Spinal cord (tissue), 10 donors: ENCODE measurements at places on chromosomes 4 and X. TPM values are rescaled to one million over a fixed set of nuclear protein-coding genes. Genes with fewer than 3 reads are reported as not detected.

- no peak for DNase-seq
Observed at GRCh38 chr4:960140-960635, 13.2 kb downstream of the DGKQ start.

GRCh38 chrX:19718642-19719041 lies 168.8 kb downstream of the SH3KBP1 start:
- no peak for DNase-seq

DNA sequence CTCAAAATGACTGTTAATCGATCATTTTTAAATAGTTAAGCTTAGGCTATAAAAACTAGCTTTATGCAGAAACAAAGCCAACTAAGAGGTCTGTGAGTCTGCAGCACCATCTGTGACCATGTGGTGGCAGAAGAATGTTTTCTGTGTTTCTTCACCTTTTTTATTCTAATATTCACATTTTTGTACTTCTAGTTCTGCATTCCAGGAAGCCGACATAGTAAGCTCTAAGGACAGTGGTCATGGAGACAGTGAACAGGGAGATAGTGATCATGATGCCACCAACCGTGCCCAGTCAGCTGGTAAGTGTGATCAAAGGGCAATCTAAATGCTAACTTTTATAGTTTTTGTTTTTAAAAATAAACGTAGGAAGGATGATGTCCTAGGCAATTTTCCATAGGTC lies 5.6 kb downstream of the PCDH10 start:
- no peak for DNase-seq

DNA sequence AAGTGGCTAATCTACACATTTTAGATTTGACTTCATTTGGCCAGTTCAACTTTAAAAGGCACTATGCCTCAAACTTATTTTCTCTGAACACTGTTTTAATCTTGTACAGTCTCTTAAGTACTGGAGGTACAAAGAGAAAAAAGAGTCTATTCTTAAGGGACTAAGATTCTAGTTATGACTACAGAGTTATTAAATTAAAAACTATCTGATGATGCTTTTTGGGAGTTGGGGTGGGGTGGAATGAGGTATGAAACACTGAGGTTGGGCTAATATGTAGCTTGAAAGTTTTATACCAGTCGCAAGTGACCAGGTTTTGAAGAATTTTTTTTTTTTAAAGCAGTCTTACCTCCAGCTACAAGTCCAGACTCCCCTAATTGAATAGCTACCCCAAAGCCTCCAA lies 17.7 kb upstream of the GPR34 start:
- no peak for DNase-seq

TACC3 gene
- total RNA-seq, result 10.5 TPM

PAGE2B gene
- total RNA-seq, result 0.33 TPM

TRPC5OS gene
- 0.10 TPM for total RNA-seq

GRCh38 chr4:154019811-154020210 lies 230.9 kb upstream of the SFRP2 start:
- DNase-seq, result no peak

HTN1 gene
- not detected for total RNA-seq

DNA sequence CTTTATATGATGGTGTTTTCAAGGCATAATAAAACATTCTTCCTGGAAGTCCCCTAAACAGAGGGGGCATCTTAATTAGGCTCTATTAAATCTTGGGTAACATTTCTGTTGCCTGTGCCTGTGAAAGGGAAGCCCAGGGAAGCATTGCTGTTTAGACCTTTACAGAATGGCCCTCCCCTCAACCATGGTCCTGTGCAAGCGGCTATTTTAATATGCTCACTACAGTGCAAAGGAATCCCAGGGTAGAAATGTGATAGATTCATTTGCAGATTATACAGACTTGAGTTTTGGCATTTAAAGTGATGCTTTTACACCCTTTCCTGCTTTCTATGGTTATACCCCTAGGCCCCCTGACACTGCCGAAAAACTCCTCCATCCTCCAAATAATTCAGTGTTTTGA lies 65.3 kb downstream of the CLCN5 start:
- no peak for DNase-seq

GRCh38 chr4:178480881-178481280 lies 1038.6 kb upstream of the AGA start:
- no peak for DNase-seq

DNA sequence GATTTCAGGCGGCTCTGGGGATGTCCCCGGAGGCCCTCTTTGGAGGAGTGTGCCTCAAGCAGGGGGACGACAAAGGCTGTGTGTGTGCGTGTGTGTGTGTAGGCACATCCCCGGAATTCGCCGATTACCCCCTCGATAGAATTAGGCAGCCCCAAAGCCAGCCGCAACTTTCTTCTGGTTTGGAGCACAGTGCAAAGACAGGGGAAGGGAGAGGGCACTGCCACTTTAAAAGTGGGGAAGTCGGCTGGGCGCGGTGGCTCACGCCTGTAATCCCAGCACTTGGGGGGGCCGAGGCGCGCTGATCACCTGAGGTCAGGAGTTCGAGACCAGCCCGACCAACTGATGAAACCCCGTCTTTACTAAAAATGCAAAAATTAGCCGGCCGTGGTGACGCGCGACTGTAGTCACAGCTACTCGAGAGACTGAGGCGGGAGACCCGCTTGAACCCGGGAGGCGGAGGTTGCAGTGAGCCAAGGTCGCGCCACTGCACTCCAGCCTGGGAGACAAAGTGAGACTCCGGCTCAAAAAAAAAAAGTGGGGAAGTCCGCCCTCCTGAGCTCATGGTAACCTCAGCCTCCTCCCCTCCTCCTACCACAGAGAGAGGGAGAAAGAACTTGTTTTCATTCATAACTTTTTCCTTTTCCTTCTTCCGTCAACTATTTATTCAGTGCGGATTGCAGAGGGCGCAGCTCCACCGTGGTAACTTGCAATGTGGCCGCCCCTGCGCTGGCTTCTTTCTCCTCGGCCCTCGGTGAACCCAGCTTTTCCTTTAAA lies 2.4 kb downstream of the SPRY1 start:
- no peak for DNase-seq

NLGN4X gene
- 17.5 TPM for total RNA-seq

DNA sequence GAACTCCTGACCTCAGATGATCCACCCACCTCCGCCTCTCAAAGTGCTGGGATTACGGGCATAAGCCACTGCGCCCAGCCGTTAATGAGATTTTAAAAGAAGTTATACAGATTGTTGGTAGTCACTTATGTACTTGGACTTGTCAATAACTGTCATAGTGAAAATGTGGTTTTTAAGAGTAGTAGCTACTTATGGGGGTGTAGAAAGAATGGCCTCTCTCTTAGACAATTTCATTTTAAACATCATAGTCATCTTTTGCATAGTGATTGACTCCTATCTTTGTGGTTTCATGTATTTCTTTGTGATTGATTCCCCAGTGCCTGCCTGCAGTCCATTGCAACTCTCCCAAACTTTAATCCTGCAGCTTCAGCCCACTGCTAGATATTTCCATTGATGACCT lies 17.4 kb downstream of the FAM199X start:
- no peak for DNase-seq

NOX1 gene
- not detected for total RNA-seq

MAGEA10 gene
- not detected for total RNA-seq

- no peak for DNase-seq
Observed at GRCh38 chr4:127985989-127986388, 20.8 kb downstream of the ABHD18 start.

DCX gene
- total RNA-seq, result 33.4 TPM

GRCh38 chr4:124104628-124105027 lies 607.9 kb downstream of the ANKRD50 start:
- no peak for DNase-seq

STK32B gene
- 12.6 TPM for total RNA-seq

DNA sequence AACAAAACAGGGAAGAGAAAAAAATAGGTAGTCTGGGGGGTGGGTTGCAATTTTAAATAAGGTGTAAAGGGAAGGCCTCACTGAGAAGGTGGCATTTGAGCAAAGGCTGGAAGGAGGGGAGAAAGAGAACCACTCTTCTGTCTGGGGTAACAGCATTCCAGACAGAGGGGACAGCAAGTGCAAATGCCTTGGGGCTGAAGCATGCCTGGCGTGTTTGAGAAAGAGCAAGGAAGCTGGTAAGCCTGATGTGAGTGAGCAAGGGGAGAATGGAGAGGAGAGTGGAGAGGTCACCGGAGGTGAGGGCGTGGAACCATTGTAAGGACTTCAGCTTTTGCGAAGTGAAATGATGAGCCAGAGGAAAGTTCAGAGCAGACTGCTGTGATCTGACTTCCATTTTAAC lies 19.7 kb upstream of the DOCK11 start:
- DNase-seq, result no peak

DNA sequence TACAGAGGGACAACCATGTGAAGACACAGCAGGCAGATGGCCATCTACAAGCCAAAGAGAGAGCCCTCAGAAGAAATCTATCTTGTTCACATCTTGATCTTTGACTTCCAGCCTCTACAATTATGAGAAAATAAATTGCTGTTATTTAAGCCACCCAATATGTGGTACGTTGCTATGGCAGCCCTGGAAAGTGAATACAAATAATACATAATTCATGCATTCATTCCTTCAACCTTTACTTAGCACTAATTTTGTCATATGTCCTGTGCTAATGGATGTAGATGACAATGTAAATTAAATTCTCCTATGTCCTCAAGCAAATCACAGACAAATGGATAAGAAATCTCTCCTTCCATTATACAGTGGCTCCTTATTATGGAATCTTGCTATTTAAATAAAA lies 361.6 kb downstream of the PACRGL start:
- DNase-seq, result no peak

ARHGEF9 gene
- 56.0 TPM for total RNA-seq

DDX53 gene
- total RNA-seq, result not detected

GRCh38 chr4:38759113-38759789 lies 23.5 kb downstream of the TLR10 start:
- peak; percentile 93 for DNase-seq

DNA sequence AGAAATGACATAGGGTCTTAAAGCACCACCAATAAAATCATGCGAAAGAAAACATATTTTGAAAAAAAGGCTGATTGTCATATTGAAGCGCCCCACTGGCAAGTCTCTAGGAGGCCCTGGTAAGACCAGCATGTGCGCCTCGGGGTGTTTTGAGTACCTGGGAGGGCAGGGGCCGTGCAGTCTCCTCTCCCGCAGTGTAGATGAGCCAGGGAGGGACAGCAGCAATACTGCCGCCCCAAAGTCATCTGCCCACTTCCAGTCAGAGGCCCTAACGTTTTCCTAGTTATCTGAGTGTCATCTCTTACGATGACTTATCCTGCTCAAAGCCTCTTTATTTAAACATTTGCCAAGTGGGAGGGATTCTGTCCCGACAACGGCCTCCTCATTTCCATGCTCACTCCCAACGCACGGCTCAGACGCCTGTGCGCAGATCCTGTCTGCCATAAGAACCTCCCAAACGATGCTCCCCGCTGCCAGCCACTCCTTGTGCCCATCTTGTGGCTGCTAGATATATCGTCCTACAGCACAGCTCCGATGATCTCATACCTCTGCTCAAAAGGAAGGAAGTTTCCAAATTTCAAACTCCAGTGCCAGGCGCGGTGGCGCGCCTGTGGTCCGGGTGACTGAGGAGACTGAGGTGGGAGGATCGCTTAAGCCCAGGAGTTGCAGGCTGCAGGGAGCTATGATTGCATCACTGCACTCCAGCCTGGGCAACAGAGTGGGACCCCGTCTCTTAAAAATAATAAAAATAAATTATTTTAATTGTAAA lies 17.2 kb upstream of the SCRG1 start:
- no peak for DNase-seq

CASP6 gene
- 20.9 TPM for total RNA-seq

DNA sequence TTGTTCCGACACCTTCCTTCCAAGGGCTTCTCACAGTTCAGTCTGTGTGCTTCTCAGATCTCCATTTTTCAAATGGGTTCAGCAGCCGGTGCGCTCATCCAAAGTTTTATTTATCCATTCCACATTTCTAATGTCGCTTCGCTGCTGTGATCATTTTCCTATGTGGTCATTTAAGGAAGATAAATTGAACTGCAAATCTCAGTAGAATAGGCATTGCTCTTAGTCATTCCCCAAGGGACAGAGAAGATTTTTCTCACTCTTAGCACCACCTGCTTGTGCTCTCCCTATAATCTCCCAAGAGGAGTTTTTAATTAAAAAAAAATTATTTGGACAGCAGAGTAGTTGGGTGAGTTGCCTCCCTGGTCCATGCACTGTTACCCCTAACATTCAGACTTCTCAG lies 278.9 kb upstream of the GATB start:
- no peak for DNase-seq

DNA sequence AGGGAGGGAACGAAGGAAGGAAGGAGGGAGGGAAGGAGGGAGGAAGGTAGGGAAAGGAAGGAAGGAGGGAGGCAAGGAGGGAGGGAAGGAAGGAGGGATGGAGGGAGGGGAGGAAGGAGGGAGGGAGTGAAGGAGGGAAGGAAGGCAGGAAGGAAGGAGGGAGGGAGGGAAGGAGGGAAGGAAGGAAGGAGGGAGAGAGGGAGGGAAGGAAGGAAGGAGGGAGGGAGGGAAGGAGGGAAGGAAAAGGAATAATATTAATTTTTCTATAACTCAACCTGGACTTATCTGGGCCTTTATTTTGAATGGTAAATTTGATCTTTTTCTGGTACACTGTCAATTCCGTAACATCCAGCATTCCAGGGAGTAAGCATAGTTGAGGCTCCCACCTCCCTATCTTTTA lies 244.2 kb downstream of the SPRY1 start:
- DNase-seq, result no peak

GRCh38 chr4:33930497-33930896 lies 2313.8 kb downstream of the ARAP2 start:
- peak; percentile 10 for DNase-seq

CXCL13 gene
- 0.20 TPM for total RNA-seq

DNA sequence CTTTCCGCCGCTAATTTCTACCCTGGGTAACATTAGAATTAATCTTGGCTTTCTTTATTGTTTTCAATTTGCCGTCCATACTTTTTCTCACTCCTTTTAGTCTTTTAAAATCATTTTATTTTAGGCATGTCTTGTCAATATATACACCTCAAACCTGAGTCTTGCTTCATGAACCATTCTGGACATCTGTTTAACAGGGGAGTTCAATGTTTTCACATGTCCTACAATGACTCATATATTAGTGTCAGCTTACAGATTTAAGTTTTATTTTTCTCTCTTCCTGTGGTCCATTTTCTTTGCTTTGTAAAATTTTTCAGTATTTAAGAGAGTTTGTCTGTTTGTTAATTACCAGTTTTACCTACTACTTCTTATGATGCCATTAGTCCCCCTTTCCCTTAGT lies 89.5 kb downstream of the LCORL start:
- DNase-seq, result no peak

TFDP3 gene
- not detected for total RNA-seq

PAGE4 gene
- 0.55 TPM for total RNA-seq

DNA sequence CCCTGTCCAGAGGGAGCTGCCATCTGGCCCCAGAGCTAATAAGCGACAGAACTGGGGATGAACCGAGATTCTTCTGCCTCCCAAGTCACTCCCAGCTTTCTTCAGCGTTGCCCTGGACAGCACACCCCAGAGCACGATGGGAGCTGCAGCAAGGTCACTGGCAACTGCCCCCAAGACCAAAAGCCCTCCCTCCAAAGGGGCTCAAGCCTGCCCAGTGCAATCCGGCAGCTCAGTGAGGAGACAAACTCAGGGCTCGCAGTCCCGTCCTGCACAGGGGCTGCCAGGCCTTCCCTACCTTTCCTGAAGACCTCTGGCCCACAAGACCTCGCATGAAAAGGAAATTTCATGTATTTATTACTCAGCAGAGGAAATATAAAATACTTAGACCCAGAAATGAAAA lies 174.8 kb downstream of the BCOR start:
- DNase-seq, result no peak
